ENCODE measurements at places on chromosomes 12 and 14.

DNA sequence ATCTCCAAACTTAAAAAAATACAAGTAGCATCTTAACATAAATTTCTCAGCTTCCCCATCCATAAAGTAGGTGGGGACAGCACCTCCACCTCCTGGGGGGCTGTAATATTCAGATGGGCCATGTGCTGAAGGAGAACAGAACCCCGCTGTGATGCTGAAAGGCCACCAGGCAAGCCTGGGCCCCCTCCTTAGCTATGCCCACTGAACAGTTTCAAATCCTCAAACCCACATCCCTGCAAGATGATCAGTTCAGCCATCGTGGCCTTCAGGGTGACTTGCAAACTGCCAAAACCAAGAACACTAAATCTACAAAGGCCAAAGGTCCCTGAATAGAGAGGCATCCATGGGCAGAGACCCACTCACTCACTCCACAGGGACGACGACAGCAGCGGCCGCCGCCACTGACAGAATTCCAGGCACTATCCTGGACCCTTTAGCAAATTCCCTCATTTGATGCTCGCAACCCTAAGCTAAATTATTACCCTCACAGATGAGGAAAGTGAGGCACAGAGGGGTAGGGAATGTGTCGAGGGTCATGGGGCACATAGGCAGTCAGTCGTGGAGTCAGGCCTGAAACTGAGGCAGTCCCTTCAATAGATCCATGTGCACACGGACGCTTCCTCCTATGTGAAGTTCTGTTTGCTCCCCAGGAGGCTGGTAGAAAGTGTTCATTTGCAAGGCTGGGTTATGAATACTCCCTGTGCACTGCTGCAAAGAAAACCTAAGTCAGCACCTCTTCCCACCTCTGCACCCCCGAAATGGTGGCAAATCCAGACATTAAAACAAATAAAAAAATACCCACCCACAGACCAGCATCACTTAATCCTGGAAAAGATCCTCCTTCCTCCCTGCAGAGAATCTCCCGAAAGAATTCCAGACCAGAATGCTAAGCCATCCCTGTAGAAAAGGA, 5.9 kb downstream of the ITPK1 start:
- no peak for DNase-seq

DNA sequence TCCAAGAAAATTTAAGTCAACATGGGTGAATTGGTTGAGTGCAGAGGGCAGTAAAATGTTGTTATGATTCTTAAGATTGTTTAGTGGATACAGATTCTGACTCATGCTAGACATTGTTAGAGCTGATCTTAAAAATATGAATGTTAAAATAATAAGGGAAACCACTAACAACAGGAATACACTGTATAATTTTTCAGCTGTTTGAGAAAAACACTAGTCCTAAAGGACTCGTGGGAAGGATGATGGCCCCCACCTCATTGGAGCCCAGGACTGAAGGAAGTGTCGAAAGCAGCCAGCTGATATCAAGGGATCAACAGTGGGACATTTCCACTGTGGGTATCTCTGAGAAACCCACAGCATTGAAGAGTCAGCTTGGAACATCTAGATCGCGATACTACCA, 82.9 kb upstream of the SCAF11 start:
- no peak for DNase-seq

DNA sequence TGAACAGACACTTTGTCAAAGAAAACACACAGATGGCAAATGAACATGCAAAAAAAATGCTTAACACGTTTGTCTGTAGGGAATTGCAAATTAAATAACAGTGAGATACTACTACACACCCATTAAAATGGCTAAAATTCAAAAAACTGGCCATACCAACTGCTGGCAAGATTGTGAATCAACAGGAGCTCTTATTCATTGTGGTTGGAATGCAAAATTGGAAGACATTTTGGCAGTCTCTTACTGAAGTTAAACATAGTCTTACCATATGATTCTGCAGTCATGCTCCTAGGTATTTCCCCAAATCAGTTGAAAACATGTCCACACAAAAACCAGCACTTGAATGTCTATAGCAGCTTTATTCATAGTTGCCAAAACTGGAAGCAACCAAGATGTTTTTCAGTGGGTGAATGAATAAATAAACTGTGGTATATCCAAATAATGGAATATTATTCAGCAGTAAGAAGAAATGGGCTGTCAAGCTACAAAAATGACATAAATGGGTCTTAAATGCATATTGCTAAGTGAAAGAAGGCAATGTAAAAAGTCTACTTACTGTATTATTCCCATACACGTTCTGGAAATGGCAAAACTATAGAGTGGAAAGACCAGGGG, 91.4 kb downstream of the PLEKHA5 start:
- no peak for DNase-seq

GRCh38 chr12:68831751-68832503, 23.9 kb downstream of the MDM2 start:
- DNase-seq, result no peak

DNA sequence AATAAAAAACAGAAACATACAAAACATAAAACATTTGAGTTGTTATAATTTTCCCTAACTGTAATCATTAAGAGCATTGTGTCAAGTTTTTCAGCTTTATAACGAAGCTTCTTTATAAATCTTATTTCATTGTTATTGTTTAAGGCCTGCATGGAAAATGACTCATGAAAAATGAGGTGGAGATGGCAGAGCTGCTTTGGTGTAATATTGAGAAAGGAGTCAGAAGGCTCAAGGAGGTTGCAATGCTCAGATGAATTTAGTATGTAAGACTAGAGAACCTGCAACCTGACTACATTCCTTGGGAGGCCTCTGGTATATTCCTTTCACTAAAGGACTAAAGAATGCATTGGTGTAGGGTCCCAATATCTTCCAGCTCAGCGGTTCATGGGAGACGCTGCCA, 61.5 kb downstream of the TMEM30B start:
- DNase-seq, result no peak

DNA sequence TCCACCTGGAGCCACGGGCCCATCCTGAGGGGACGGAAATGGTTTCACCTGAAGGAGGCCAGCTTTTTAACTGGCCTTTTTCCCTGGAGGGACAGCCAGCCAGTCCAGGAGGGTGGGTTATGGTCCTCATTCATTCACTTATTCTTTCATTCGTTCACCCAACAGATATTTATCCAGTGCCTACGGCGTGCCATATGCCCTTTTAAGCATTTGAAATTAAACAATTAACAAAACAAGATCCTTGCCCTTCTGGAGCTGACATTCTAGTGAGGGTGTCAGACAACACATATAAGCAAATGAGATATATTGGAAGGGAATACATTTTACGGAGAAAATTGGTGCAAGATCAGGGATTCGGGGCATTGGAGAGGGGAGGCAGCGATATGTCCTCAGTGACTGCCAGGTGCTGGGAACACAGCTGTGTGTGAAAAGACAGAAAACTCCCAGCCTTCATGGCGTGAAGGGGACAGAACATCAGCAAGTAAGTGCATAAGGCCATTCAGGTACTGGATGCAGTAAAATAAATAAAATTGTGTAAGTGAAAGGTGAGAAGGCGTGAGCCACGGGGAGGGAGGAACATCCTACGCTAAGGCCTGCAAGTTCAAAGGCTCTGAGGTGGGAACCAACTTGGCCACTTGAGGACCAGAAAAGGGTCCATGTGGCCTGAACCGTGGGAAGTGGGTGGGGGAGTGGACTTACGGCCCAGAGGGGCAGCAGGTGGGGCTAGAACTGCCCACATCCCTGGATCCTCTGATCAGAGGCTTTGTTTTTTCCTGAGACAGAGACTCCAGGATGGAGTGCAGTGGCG, 684 bp upstream of the ABCB9 start:
- no peak for DNase-seq

GRCh38 chr14:72430457-72430856, 463.4 kb downstream of the DPF3 start:
- no peak for DNase-seq

- DNase-seq, result no peak
These were observed 126.0 kb downstream of the PPFIA2 start for GRCh38 chr12:81633127-81633526.

GRCh38 chr12:49296034-49296835, 1.3 kb downstream of the PRPH start:
- no peak for DNase-seq

DNA sequence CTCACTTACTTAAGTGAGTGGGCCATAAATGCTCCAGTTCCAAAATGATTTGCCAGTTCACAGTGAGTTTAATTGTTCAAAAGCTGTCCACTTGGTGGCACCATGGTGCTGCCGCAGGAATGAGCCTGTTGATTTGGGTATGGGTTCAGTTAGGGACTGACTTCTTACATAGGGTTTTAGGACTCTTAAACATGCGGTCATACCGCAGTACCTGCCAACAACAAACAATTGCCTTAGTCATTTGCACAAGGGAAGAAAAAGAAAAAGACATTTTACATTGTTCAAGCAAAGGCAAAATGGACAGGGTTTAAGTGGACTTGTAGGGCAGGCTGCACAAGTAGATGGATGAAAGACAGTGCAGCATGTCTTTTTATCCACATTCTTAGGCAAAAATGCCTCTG, 80.0 kb upstream of the DBX2 start:
- peak; percentile 67 for DNase-seq

- no peak for DNase-seq
These were observed 10.4 kb upstream of the SAMD4A start for GRCh38 chr14:54556535-54556934.

DNA sequence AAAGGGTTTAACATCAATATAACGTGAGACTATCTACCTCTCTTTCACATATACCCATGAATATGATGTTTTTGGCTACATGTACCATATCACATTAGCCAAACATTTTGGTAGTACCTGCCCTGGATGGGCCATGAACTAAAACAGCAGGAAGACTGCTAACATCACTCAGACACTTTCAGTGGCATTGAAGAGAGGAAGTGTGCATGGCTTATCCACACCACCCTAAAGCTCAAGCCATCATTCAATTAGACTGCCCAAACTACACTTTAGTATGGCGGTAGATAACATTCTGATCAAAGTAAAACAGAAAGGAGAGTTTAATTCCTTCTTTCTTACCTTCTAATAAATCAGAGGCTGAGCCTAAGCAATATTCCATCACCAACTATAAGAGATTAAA, 103.0 kb downstream of the PEBP1 start:
- no peak for DNase-seq

DNA sequence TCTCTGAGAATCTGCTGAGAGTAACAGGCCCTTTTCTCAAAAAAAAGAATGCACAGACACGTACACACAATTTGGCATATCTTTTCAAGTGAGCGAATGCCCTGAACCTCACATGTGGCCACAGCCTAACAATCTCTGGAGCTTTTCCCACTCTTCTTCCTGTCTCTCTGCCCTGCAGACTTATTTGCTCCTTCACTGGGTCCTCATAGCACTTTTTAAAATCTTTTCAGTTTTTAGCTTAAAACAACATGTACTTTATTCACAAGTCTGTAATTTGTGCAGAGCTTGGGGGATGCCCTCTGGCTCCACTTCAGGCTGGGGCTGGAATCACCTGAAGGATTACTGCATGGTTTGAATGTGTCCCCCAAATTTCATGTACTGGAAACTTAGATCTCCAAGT, 9.0 kb downstream of the MAP1LC3B2 start:
- DNase-seq, result no peak

DNA sequence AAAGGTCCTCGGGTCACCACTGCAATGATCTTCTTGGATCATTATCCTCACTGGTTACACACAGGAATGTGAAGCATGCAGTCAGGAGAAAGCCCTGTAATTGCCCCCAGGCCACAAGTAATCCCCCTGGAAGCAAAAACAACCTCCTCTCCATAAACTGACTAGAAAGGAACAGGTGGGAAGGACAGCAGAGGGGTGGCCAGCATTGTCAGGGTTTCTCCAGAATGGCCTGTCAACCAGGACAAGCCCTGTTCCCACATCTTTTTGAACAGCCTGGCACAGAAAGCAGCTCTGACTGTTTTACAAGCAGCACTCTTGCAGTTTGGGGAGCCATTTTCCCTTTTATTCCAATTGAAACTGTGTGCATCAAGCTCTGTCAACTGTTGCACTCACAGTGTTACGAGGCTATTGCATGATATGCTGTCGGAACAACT, 36.1 kb downstream of the TMCC3 start:
- DNase-seq, result peak; percentile 89

DNA sequence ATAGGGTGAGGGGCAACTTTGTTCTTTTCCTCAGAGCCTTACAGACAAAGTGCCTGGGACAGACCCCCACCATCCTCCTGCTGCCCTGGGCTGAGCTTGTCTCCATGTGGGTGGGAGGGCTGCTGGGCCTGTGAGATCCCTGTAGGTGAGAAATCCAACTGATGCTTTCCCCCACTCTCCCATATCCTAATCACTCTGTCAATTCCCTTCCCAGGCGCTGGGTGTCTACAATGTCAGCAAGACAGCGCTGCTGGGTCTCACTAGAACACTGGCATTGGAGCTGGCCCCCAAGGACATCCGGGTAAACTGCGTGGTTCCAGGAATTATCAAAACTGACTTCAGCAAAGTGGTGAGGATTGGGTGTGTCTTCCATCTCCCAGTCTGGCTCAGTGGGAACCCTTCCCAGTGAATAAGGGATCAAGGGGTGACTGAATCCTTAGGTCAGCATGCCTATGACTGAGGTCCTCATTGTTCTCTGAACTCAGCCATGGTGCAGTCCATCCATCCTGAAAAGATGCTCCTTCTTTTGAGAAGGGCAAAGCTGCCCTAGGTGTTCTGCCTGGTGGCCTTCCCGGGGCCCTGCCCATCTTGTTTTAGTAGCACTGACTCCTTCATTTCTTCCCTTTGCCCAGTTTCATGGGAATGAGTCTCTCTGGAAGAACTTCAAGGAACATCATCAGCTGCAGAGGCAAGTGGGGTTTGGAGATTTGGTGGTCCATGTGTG, 8.2 kb downstream of the DHRS2 start:
- no peak for DNase-seq

- DNase-seq, result no peak
These were observed 815 bp downstream of the COQ10A start for GRCh38 chr12:56267443-56268071.

- no peak for DNase-seq
These were observed 4.5 kb downstream of the SUOX start for GRCh38 chr12:56001487-56002100.

DNA sequence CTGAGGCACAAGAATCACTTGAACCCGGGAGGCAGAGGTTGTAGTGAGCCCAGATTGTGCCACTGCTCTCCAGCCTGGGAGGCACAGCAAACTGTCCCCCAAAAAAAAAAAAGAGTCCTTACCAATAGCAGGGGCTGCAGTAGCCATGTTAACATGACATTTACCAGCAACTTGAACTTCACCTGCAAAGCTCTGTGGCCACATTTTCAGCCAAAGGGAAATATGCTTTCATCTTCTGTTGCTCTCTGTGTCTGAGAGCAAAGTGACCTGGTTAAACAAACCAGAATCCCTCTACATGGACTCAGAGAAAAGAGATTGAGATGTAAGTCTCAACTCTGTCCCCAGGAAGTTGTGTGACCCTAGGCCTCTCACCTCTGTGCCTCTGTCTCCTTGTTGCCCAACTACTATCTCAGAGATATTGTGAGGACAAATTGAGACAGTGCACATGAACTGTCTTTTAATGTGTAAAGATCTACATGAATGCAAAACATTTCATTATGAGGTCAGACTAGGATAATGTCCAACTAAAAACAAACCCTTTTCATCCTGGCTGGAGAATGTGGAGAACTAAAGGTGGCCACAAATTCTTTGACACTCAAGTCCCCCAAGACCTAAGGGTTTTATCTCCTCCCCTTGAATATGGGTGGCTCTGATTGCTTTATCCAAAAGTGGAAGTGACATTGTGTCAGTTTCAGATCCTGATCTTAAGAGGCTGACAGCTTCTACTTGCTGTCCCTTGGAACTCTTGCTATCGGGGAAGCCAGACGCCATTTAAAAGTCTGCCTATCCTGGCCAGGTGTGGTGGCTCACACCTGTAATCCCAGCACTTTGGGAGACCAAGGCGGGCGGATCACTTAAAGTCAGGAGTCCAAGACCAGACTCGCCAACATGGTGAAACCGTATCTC, 24.7 kb upstream of the P2RX4 start:
- DNase-seq, result no peak
